Activated CD4-positive, alpha-beta memory T cell treated with anti-CD3 and anti-CD28 coated beads, Interleukin-2, amount 10 ng/mL, durations not matched to agents 7 days and 5 days (primary cell): ENCODE measurements at places on chromosomes 12 and 14. TPM values are rescaled to one million over a fixed set of nuclear protein-coding genes. Genes with fewer than 3 reads are reported as not detected.

FBRSL1 gene
- 47.0 TPM for total RNA-seq

MIP gene
- not detected for total RNA-seq

KLC1 gene
- total RNA-seq, result 152 TPM

PLA2G1B gene
- total RNA-seq, result not detected

GPR135 gene
- total RNA-seq, result 1.0 TPM
